NCI-H460 (cell line): ENCODE measurements at places on chromosomes 7 and 10.

GRCh38 chr7:69717221-69717620, 118.9 kb downstream of the AUTS2 start:
- DNase-seq, result no peak

DNA sequence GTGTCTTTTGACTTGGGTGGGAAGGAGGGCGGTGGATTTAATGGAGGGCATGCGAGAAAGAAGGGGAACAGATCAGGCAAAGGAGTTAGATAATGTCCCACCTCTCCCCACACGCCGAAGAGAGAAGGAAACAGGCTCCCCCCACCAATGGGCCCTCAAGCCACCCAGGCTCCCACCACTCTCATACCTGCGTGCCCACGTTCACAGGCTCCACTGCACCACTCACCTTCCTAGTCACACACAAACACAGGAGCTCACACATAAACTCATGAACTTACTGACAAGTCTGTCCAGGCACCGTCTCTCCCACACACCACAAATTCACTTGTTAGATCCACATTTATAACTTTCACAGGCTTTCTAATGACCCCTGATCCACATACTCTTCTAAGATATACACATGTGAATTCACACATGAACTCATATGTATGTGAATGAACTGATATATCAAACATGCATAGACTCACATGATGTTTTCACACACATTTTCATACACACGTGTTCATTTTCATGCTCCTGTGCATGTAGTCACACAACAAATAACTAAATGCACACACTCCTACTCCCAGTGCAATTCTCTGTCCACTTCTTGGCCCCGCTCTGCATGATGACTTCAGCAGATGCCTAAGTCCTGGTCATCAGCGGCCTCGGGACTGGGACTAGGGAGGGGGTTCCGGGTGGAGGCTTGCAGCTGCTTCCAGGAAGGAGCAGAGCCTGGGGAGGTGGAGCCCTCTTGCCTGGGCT, 1.5 kb downstream of the LZTS2 start:
- DNase-seq, result no peak

GRCh38 chr10:97940534-97940933, 89.9 kb downstream of the CRTAC1 start:
- DNase-seq, result no peak

GRCh38 chr7:127850195-127850594, 181.0 kb downstream of the LRRC4 start:
- DNase-seq, result no peak

GRCh38 chr10:117755659-117756014, 213.1 kb downstream of the EMX2 start:
- no peak for DNase-seq
